Activated CD8-positive, alpha-beta memory T cell treated with anti-CD3 and anti-CD28 coated beads, Interleukin-2, amount 50 U/mL, for 48 hours (primary cell): ENCODE measurements at places on chromosomes 16 and 17.

- no peak for DNase-seq
These were observed 268.8 kb downstream of the SEC14L1 start for GRCh38 chr17:77409282-77410161.

DNA sequence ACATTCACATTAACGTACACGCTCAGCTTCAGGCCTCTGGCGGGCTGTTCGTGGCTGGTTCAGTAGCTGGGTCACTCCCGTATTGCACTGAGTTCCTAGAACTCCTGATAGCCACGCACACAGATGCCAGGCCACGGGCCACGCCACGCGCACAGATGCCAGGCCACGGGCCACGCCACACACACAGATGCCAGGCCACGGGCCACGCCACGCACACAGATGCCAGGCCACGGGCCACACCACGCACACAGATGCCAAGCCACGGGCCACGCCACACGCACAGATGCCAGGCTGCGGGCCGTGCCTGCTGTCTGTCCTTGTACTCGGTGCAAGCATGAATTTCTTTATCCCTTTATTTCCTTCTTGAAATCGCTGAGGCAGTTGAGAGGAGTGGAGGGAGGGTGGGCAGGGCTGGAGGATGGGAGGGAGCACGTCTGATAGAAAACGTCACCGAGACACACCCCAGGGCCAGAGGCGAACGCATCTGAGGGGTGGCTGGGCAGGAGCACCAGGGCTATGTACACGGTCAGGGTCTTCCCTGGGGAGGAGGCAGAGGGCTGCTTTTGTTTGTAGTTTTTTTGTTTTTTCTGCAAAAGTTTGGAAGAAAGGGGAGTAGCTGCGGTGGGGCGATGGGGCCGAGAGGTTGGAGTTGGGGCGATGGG, 8.6 kb upstream of the PABPN1L start:
- no peak for DNase-seq

DNA sequence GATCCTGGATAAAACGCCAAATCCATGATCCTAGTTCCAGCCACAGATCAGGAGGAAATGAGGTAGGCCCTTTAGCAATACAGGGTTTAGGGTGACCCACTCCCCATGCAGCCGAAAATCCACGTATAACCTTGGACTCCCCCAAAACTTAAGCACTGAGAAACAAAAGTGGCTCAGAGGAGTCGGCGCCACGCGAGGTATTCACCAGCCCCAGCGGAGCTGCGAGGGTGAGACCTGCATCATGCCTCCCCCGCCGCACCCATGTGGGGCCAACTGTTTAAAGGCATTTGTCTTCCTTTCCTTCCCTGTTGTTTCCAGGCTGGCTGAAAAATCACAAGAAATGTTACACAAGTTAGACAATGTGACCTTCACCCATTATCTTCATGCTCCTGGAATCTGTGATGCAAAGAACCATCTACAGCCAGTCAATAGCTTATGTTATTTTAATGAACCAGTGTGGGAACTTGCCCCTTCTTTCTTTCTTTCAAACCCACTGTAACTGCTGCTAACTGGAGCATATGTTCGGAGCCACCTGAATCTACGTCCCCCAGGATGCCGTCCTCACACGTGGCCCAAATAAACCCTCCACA, 98.2 kb upstream of the METRNL start:
- no peak for DNase-seq

GRCh38 chr16:22400900-22401299, 26.5 kb upstream of the CDR2 start:
- DNase-seq, result no peak

DNA sequence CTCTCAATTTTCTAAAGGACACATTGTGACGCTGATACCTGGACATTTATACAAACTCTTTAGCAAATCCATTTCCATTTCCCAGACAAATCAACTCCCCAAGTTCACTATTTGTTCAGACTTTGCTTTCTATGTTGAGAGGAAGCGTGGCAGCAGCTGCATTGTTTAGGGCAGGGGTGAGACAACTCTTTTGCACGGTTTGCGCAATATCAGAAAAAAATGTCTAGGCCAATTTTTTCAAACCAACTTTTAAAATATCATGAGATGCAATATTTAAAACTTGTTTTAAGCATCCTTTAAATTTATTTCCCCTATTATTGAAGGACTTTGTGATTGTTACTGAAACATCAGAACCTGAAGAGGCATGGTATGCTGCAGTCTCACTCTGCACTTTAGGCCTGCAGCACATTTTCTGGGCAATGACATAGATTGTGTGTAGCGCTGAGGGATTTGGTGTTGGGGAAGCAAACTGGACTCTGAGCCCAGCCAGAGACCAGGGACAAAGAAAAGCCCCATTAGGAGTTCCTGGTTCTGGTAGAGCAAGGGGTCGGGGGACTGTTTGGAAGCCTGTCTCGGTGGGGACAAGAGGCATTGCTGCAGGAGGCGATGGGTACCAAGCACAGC, 6.4 kb upstream of the CCDC182 start:
- no peak for DNase-seq

DNA sequence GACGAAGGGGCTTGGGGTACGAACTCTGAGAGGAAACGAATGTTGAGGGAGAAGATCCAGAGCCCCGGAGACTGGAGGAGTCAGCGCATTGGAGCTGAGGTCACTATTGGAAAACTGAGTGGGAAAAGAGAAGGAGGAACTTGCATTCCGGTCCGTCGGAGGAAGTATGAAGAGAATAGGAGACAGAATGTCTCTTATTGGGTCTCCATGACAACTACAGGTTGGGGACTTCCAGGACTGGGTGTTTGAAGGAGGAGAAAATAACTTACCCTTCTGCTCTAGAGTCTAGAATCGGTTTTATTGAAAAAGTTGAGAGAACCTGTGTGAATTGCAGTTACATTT, 537 bp downstream of the GOSR1 start:
- no peak for DNase-seq

- DNase-seq, result no peak
These were observed 81.6 kb downstream of the MYH11 start for GRCh38 chr16:15775209-15775608.
